ENCODE measurements at places on chromosomes 4 and X.

DNA sequence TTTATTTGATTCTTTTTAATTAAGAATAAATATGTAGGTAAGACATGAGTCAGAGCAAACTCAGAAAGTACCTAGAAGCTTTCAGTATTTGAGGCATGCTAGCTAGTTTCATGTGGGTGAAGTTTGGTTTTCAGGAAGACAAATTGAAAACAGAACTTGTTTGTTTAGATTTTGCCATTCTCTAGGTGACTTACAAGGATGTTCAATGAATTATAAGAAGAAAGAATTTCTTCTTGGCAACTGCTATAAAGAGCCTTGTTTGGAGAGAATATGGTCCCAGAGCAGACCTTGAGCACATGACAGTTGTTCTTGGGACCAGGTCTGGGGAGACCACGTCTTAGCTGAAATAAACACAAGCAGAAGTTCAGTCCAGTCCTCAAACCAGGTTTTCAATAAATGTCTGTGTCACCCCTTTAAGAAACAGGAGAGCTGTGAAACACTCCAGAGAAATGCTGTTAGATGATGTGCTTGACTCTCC lies 38.0 kb upstream of the IL21 start:
- no peak for DNase-seq

- DNase-seq, result peak; percentile 45
These were observed 1.1 kb upstream of the EPHA5 start for GRCh38 chr4:65671372-65671771.

GRCh38 chrX:21374994-21375707 lies 933 bp downstream of the CNKSR2 start:
- no peak for DNase-seq

GRCh38 chrX:110410603-110411002 lies 52.0 kb downstream of the RTL9 start:
- no peak for DNase-seq

GRCh38 chr4:6294705-6295421 lies 25.2 kb downstream of the WFS1 start:
- DNase-seq, result no peak

- no peak for DNase-seq
These were observed 106.6 kb downstream of the CRLF2 start for GRCh38 chrX:1105671-1106419.

- DNase-seq, result no peak
These were observed 218.1 kb downstream of the MAML3 start for GRCh38 chr4:139935911-139936310.

GRCh38 chr4:145840801-145841200 lies 97.8 kb downstream of the ZNF827 start:
- DNase-seq, result no peak

- DNase-seq, result no peak
These were observed 234.4 kb downstream of the NKX6-1 start for GRCh38 chr4:84264652-84265051.

- DNase-seq, result no peak
These were observed 73.7 kb downstream of the SPCS3 start for GRCh38 chr4:176393306-176394013.

GRCh38 chr4:5711479-5712184 lies 631 bp downstream of the EVC start:
- DNase-seq, result peak; percentile 25

- no peak for DNase-seq
These were observed 118.0 kb downstream of the SOWAHB start for GRCh38 chr4:76779740-76780459.

GRCh38 chr4:141652161-141652778 lies 15.9 kb downstream of the IL15 start:
- DNase-seq, result no peak

DNA sequence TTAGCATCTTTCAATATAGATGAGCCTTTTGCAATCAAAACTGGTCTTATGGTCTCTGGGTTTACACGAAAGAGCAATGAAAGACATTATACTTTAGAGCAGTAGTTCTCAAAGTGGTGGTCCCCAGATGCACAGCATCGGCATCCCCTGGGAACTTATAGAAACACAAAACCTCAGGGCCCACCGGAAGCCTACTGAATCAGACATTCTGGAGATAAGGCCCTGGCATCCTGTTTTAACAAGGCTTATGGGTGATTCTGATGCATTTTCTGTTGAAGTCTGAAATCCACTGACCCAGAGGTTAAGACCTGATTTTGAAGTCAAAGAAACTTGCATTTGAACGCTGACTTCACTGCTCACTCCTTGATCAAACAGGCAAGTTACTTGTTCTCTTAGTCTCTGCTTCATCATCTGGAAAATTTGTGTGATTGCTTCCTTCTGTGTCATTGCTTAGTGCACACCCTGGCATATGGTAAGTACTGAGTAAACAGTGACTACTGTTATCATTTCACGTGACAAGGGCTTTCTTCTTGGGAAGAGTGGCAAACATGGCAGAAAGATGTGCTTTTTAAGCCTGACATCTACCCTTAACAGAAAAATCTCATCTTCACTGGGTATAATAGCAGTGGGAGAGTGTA lies 14.5 kb downstream of the CHRNA9 start:
- DNase-seq, result peak; percentile 42

GRCh38 chr4:52107336-52107735 lies 56.2 kb downstream of the SPATA18 start:
- DNase-seq, result peak; percentile 26

DNA sequence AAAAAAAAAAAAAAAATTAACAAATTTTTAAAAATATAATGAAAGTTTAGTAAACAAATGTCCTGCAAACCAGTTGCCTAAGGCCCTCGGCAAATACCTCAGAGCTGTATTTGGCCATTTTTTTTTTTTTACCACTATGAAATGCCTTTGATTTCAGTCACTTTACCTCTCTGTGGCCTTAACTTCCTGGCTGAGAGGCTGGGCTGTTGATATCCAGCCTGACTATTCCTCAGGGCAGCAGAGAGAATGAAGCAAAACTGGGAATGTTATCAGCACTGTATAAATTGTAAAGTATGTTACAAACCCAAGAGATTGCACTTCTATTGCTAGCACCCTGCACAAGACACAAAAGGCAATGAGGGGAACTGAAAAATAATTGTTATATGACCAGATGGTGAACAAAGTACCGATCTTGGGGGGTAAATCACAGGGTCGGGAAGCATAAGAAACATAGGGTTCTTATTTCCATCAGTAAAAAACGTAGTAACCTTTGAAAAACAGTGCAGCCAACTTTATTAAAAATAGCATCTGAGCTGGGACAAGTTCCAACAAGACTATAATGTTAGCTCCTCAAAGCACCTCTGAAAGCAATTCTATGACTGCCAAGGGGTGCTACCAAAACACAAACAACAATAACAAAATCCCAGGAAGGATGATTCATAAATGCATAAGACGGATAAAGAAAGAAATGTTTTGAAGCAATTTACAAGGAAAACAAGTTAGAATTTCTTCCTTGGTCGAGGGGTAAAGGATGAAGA lies 18.1 kb downstream of the USP46 start:
- no peak for DNase-seq

All from PC-3 (cell line).